Effector memory CD4-positive, alpha-beta T cell (primary cell): ENCODE measurements at places on chromosomes 11 and 22.

DNA sequence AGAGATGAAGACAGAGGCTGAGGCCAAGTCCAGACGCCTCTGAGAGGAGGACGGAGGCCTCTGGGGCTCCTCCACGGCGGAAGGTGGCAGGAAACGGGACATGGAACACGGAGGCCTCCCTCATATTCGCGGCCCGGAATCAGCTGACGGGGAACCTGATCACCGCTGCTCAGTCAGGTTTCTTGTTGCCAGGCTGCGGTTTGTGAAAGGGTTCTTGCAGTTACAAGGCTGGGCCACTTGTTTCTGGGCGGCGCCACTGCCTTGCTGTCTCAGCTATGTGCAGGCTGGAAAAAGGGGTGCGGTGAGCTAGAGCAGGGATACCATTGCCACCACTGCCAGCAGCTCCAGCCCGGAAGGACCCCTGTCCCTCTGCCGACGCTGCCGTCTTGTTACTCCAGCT lies 10.0 kb upstream of the MMP1 start:
- no peak for DNase-seq

GRCh38 chr22:30777587-30777986 lies 82.9 kb downstream of the OSBP2 start:
- no peak for DNase-seq

DNA sequence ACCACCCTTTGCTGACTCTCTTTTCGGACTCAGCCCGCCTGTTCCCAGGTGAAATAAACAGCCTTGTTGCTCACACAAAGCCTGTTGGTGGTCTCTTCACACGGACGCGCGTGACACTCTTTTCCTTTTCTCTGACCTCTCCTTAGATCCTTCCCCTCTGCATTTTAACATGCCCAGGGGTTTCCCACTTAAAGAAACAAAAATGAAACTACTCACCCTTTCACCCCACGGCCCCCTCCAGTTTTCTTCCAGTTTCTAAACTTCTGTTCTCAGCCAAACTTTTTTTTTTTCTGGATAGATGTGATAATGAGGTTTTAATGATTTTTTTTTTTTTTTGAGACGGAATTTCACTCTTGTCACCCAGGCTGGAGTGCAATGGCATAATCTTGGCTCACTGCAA lies 32.8 kb upstream of the NUP50 start:
- no peak for DNase-seq

DNA sequence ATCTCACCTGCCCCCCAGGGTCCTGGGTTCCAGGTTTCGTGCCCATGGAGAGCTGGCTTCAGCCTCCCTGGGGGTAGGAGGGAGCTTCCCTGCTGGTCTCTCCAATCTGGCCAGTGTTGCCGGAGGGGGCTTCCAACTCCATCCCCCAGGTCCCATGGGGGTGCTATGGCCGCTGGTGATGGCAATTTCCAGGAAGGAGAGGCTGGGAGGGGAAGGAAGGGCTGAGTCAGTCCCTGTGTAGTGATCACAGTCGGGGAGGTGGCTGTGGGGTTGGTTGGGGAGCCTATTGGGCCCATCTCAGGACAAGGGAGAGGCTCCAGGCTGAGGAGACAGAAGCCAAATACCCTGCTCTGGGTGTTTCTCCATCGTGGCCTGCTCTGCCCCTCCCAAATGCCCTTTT lies 5.7 kb upstream of the CDC42EP2 start:
- no peak for DNase-seq

DNA sequence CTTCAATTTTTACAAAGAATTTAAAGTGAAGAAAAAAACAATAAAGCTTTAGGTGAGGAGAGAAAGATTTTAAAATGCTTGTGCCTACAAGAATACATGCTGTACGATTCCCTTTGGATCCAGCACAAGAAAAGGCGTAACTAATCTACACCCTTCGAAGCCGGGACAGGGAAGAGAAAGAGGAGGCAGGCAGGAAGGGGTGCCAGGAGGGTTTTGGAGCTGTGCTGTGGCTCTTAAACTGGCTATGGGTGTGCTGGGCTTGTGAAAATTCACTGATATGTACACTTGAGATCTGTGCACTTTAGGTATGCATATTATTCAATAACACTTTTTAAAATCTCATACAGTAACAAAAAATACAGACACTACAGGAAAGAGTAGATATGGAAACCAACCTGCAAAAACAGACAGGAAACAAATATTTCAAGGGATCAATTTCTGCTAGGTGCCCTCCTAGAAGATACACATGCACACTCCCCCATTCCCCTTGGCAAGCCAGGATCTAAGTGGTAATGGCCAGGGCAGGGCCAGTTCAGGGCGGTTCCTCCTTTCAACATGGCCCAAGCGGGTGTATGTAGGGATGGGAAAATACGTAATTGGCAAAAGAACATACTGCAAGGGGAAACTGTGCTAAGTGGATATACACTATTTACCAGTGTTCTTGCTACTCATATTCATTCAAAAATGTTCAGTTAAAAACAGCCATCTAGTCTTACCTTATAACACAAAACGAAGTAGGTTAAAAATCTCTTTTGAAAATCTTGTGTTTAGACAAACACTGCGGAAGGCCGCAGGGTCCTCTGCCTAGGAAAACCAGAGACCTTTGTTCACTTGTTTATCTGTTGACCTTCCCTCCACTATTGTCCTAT lies 54.2 kb downstream of the PACSIN2 start:
- DNase-seq, result no peak

- DNase-seq, result no peak
These were observed 1628.6 kb upstream of the RAG2 start for GRCh38 chr11:38226684-38227083.

DNA sequence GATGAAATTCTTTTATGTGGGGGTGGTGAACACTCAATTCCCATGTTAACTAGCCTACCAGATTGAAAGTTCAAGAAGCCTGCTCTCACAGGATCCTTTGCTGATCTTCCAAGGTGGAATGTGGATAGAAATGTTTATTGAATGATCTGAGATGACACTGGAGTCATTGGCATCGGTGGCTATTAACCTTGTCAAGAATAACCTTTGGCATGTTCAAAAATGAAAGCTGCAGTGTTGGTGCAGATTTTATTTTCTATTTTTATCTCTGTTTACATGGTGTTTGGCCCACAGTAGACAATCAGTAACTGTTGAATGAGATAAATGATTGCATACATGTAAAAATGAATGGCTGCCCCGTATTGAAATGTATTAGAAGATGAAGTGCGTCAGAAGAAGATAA lies 19.0 kb downstream of the MCAM start:
- DNase-seq, result no peak

DNA sequence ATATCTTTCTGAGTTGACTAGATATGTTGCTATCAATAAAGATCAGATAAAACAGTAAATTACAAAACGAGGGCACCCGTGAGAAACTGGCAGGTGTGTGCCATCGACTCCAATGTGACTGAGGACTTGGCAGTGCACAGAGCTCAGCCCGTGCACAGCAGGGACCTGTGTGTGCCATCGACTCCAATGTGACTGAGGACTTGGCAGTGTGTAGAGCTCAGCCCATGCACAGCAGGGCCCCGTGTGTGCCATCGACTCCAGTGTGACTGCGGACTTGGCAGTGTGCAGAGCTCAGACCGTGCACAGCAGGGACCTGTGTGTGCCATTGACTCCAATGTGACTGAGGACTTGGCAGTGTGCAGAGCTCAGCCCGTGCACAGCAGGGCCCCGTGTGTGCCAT lies 347.2 kb upstream of the B3GAT1 start:
- DNase-seq, result no peak

DNA sequence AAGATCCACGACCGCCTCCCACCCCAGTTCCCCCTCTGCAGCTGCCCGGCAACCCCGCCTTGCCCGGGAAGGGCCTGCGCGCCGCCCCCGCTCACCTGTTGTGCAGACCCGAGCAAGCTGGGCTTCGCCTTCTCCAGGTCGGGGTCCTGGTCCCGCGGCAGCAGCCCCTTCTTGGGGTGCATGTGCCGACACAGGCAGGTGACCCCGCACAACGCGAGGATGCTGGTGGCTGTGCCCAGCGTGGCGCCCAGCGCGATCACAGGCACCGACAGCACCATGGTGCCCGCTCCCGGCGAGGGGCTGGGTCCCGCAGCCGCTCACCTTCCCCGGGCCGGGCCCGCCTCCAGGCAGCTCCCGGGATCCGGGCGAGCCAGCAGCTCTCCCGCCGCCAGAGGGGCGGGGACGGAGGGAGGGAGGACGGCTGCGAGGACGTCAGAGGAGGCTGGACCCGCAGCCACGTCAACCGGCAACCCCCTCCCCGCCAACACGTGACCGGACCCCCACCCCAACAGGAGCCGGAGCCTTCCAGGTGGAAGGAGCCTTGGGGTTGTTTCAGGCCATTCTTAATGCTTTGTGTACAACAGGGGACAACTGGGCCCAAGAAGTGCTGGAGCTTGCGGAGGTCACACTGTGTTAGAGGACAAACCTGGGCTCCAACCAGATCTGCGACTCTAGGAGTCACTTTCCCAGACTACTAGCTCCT lies at the start of gene SYT13:
SYT13 (minus strand) TSS at position 412 of the 703 bp plus-strand sequence; CDS start at position 278, 134 bp downstream.
- no peak for DNase-seq
